ENCODE measurements at places on chromosomes 12 and 14.

- no peak for DNase-seq
Observed at GRCh38 chr12:27009881-27010301, 4.3 kb downstream of the TM7SF3 start.

- no peak for DNase-seq
Observed at GRCh38 chr12:100017056-100017455, 32.3 kb upstream of the ANKS1B start.

GRCh38 chr14:96629558-96630222 lies 127.5 kb downstream of the PAPOLA start:
- DNase-seq = no peak

DNA sequence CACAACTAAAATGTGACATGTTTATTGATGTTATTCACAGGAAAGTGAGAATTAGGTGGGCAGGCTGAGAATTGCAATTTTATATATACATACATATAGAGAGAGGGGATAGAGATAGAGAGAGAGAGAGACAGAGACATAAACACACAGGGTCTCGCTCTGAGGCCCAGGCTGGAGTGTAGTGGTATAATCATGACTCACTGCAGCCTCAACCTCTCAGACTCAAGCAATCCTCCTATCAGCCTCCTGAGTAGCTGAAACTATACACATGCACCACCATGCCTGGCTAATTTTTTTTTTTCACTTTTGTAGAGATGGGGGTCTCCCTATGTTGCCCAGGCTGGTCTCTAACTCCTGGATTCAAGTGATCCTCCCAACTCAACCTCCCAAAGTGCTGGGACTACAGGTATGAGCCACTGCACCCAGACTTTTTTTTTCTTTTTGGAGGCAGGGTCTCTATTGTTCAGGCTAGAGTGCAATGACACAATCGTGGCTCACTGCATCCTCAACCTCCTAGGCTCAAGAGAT lies 49.1 kb downstream of the R3HDM2 start:
- DNase-seq = no peak

DNA sequence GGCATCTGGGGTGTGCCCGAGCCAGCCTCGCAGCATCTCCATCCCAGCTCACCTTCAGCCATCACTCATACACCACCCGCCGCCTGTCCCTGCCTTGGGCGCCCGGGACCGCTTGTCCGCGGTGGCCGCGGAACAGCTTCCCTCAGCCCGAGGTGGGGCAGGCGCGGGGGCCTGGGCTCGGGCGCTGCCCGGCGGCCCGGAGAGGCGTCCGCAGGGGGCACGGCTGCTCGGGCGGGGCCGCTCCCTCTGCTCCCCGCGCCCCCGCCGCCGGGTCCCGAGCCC lies 430 bp downstream of the SLC41A2 start:
- no peak for DNase-seq

GRCh38 chr12:87509237-87509820 lies 519.9 kb downstream of the C12orf50 start:
- no peak for DNase-seq

- peak; percentile 45 for DNase-seq
Observed at GRCh38 chr12:14239935-14240872, 125.3 kb upstream of the ATF7IP start.

- DNase-seq = no peak
Observed at GRCh38 chr12:132145334-132145733, 1.1 kb downstream of the NOC4L start.

DNA sequence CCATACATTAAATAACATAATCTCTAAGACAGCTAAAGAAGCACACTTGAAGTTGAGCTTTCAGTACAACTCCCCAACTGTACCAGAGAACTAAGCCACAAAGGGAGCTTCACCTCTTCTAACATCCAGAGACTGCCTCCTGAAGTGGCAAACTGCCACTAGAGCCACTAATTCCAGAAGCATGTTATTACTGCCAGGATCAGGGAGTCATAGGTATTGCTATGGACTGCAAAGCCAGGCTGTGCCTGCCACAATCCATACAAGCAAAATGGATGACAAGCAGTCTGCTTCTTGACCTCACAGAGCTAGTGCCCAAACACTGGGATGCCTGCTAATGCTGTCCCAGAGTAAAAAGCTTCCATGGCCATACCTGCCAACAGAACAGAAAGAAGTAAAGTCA lies 160.1 kb downstream of the STXBP6 start:
- no peak for DNase-seq

- DNase-seq = no peak
Observed at GRCh38 chr14:76874734-76875133, 48.5 kb downstream of the LRRC74A start.

DNA sequence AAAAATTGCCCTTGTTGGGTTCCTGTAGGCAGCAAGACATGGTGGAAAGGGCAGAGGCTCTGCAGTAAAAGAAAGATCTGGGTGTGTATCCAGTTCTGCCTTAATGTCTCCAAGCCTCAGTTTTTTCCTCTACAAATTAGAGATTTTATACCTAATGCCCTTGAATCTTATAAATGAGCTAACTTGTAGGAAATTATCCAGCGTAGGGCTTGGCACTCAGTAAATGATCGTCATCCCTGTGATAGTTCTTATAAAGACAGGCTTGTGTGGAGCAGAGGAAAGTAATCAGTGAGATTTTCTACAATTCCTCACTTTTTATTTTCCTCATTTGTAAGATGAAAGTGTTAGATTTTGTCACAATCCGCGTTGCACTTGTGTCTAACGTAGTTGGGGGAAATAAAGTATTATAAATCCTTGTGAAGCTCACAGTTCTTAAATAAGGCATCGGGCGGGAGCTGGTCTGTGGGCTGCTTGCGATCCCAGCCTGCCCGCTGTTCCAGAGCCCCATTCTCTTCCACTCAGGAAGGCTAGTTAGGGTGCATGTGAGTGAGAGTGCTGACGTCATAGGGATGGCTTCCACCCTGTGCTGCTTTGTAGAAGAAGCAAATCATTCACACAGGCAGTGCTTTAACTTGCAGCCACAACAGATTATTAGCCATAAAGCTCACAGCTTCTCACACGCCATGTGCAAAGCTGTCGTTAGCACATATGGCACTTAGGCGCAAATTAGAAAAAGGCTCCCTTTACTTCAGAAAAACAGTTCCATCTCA lies 87.6 kb downstream of the EML1 start:
- DNase-seq = no peak

DNA sequence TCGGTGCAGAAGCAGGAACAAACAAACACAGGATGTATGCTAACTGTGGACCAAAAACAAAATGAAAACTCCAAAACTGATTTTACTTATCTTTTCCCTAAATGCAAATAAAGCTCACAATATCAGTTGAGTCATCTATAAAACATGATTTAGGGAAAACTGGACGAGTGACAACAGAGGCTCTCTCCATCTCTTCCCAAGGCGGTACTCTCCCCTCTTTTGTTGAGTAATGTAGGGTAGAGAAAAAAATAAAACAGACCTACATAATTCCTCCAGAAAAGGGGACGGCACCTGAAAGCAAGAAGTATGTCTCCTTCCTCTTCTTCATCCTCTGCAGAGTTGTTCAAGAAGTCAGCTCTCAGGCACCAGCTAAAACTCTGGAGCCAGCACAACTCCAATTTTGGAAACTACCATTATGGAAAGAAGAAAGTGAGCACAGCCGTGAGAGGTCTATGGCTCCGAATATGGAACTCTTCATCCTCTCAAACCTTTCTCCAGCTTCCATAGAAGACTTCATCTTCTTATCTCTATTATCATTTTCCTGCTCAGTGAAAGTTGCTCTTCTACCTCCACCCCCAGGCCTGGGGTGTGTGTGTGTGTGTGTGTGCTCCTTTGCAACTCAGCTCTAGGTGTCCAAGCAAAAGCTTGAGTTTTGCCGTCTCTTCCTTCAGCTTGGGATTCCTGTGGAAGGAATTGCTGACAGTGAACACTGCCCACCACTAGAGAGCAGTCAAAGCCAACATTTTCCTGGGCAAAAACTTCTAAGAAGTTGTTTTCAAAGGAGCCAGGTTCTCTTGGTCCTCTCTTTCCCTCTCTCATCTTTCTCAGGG lies 155.4 kb downstream of the DIO2 start:
- no peak for DNase-seq

DNA sequence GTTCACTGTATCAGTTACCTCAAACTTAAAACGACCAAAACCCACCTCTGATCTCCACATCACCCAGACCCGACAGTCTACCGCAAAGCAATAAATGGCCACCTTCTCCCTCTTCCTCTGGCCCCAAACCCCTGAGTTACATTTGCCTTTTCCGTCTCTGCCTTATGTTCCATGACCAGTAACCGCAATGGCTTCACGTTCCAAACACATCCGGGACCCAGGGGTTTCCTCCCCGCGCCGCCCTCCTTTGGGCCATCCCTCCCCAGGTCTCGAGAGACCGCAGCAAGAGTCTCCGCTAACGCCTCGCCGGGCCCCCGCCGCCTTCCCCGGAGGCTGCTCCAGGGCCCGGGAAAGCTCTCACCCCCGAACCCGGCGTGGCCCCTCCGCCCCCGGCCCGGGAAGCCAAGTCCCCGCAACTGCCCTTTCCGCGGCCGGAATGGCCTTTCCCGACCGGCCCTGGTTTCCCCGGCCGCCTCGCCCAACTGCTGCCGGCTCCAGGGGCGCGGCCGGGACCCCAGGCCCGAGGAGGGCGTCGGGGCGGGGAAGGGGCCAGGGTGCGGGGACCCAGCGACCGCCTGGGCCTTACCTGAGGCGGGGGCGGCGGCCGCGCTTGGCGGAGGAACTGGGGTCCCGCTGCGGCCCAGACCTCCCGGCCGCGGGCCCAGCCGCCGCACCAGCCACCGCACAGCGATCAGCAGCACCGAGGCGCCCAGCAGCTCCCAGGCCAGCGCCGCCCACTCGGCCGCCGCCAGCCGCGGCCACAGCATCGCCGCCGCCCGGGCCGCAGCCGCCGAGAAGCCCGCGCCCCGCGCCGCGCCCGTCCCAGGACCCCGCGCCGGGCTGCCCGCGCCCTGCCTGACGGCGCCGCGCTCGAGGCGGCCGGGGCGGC lies at the start of gene ANKLE2:
TSS of gene ANKLE2 (minus strand) at position 801 of the 889 bp plus-strand sequence. CDS start at position 767, 34 bp downstream.
- peak; percentile 53 for DNase-seq

DNA sequence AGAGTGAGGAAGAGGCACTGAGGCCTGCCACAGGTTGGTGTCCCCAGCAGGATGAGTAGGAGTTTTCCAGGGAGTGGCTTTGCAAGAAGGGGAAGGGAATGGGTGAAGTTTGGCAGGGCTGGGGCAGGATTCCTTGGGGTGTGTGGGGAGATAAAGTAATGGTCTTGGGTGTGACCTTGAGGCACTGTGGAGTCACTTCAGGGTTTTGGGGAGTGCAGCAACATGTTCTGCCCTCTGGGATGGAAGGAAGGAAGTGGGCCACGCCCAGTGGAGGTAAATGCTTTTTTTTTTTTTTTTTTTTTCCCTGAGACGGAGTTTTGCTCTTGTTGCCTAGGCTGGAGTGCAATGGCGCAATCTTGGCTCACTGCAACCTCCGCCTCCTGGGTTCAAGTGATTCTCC lies 108.9 kb downstream of the ADCK1 start:
- DNase-seq = no peak

DNA sequence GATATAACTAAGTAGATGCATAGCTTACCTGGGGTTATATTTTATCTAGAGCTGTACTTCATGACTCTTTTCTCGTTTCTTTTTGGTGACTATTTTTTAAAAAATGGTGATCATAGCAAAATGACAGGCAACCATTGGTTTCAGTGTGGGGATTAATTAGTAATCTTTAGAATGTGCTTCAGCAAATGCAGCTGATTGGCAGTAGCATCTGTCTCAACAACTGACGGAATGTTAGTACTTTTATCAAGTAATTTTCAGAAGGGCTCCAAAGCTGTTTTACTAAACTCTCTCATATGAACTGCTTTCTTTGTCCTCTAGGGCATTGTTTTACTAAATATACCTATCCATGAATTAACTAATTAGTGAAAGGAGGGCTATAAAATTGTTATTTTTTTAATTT lies 117.6 kb downstream of the TRMT5 start:
- DNase-seq = no peak

GRCh38 chr14:77014004-77014604 lies 14.4 kb downstream of the IRF2BPL start:
- no peak for DNase-seq

DNA sequence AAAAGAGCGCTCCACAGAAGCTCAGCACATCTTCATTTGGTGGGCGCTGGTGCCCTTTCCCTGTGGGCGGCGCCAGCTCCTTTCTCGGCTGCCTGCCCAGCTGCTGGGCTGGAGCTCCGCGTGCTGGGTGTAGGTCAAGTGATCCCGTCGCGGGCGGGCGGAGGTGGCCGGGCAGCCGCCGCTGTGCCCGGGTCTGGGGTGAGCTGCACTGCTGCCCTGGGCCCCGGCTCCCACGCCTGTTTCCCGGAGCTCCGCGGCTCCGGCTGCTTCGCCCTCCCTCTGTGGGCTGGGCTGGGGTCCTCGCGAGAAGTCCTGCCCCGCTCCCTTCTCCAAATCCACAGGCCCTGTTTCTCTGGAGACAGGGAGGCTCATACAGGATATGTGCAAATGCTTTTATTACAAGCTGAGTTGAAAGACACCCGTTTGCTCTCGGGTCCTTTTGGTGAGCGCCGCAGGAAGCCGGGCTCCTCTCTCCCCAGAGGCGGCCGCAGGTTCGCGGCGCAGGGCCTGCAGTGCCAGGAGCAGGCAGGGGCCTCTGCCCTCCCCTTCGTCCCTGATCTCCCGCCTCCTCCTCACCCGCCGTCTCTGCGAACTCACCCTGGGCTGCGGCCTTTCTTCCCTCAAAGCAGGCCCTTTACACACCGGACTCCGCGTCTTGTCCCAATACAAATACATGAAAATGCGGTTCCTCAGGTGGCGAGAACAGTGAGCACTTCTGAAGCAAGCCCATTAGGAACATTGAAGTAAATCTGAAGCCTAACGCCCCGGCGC lies 67.8 kb upstream of the CAPRIN2 start:
- peak; percentile 24 for DNase-seq

DNA sequence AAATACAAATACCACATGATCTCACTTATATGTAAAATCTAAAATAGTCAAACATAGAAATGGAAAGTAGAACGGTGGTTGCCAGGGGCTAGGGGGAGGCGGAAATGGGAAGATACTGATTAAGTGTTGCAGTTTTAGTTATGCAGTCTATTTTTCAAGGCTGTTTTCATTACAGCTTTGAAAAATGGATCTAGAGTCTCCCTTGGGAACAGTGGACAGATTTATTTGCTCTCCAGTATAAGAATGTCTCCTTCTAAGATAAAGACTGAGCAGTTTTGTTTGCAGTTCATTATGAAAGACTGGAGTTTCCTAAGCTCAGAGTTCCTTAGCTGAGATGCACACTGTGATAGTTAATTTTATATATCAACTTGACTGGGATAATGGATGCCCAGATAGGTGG lies 202.5 kb downstream of the KLHL28 start:
- no peak for DNase-seq

GRCh38 chr12:26854031-26854390 lies 21.0 kb upstream of the ITPR2 start:
- no peak for DNase-seq

DNA sequence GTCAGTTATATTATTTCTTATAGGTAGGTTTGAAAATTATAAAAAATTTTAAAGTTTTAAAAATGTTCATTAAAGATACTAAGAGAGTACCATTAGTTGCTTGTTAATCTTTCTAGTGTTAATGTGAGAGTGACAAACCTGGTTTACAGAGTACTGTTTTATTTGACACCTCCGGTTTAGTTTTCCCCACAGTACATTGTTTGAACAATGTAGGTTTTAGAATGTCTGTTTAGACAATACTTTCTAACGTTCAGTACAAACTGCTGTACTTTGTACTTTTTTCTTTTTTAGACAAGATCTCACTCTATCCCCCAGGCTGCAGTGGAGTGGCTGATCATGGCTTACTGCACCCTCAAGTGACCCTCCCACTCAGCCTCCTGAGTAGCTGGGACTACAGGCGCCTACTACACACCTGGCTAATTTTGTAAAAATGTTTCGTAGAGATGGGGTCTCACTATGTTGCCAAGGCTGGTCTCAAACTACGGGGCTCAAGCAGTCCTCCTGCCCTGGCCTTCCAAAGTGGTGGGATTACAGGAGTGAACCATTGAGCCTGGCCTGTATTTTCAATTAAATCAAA lies 3.2 kb downstream of the BICDL1 start:
- no peak for DNase-seq

- no peak for DNase-seq
Observed at GRCh38 chr12:108816652-108817335, 40.6 kb downstream of the SSH1 start.

Data from activated B cell treated with CpG ODN at 0.5 μM for 24 hours (primary cell).